ENCODE measurements at places on chromosomes 4 and X.

DNA sequence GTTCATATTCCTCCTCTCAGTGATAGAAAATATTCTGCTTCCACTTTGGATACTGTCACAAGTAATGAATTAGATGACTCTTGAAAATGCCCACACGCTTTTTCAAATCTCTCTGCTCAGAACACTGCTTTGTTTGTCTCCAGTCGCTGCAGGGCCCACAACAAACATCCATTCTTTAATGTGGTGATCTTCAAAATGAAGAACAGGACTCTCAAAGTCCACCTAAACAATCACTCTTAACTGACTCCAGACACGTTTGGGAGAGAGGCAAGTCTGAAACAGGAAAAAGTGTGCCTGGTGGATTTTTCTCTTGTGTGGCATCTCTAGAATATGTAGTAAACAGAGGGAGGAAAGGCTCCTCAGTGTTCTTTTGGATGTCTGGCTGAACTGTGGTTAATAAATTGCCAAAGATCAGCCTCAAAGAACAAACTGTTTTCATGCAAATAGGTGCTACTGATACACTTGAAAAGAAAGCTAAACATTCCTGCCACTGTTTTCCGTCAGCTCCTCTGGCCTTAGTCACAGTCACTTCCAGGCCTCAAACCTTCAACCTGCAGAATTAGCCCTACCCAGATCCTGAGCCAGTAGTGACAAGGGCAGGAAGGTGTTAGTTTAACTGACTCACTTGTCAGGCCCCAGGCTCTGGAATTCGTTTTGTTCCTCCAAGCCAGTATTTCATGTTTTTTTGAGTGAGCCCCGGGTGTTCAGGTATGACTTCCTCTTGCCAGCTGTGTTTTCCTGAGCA lies 259.6 kb upstream of the GPC4 start:
- no peak for DNase-seq

GRCh38 chrX:41630091-41630490 lies 58.7 kb upstream of the GPR34 start:
- DNase-seq = no peak

DNA sequence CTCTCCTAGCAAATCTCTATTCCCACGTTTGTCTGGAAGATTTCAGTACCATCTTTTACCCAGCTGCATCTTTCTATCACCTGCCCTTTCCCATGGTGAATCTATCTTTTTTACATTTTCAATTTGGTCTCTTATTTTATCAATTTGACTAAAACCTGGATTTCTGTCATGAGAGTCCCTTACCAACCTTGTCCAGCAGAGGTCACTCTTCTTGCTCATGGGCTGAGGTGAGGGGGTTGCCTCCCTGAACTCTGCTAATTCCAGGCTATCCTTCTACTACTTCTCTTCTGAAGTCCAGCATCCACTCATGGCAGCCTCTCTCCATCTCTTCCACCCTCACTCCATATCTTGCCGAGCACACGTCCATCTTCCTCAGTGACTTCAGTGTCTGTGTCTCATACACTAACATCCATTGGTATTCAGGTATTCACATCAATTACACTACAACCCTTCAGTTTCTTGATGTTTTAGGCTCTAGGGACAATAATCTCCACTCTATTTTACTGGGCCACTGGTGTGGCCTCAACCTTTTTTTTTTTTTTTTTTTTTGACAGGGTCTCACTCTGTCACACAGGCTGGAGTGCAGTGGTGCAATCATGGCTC lies 17.8 kb upstream of the ZNF827 start:
- peak; percentile 49 for DNase-seq

- DNase-seq = peak; percentile 22
Observed at GRCh38 chr4:84167564-84167963, 331.5 kb downstream of the NKX6-1 start.

- DNase-seq = no peak
Observed at GRCh38 chr4:78720994-78721677, 55.0 kb upstream of the BMP2K start.

DNA sequence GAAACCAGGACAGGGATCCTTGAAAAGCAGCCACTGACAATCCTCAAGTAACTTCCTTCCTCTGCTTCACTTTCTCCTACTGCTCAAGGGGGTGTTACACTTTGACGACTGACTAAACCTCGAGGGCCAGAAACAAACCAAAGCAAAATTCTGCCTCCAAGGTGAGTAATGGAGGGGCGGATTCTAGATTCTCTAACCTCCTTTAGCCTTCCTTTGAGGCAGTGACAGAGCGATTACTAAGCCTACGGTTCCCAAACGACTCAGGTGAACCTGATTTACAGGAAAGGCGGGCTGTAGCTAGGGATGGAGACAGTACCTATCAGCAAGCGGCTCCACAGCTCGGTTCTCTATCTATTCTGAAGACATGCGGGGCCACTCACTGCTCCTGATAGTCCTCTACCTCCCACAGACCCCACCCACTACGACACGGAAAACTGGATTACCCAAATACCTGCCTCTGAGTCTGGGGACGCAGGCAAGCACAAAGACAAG lies 487 bp downstream of the TBCK start:
- no peak for DNase-seq

- DNase-seq = no peak
Observed at GRCh38 chrX:20500171-20500865, 233.6 kb upstream of the RPS6KA3 start.

- DNase-seq = no peak
Observed at GRCh38 chr4:37985730-37986275, 25.6 kb downstream of the PTTG2 start.

DNA sequence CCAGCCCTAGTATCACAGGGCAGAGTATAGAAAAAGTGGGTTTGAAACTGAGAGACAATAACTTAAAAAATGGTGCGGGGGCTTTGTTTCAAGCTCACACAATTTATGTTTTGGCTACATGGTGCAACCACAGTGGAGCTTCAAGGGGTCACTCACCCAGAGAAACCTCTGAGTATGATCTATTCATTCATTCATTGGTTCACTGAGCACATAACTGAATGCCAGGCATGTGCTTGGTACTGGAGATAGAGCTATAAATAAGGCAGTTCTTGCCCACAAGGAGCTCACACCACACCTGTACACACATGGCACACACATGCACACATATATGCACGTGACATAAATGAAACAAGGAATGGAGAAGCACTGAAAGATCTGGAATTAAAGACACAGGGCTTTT lies 171.4 kb downstream of the NHS start:
- DNase-seq = no peak

DNA sequence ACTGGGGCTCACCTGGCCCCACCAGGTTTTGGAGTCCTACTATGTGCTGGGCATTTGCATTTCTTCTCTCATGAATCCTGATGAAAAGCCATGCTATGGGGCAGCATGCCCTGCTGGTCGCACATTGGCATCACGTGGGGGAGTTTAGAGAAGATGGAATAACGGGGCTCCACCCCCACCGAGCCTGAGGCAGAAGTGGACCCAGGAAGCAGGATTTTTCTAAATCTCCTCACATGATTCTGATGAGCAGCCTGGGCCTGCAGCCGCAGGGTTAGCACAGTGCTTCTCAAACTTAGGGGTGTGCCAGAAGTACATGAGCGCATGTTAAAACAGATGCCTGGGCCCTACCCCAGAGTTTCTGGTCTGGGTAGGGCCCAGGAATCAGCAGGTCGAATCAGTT lies 4.6 kb upstream of the SORCS2 start:
- DNase-seq = no peak

- DNase-seq = no peak
Observed at GRCh38 chr4:74583089-74583700, 138.3 kb downstream of the AREG start.

DNA sequence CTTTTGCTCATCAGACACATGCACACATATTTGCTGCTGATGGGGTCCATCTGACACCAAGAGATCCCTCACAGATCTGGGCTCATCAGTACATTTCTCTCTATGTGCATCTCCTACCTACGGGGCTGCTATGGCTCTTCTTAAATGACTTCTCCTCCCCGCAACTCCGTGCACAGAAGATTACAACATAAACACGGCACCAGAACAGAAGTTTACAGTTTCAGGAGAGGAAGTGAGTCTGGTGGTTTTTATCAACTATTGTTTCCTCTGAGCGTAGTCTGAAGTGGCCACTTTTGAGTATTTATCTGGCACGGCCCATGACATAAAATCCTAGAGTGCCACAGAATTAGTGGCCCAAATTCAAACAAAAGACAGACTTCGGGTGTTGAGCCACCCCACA lies 263.8 kb downstream of the PRDM5 start:
- no peak for DNase-seq

Measured in WTC11 (cell line).